ENCODE measurements at places on chromosomes 3 and 15.

DNA sequence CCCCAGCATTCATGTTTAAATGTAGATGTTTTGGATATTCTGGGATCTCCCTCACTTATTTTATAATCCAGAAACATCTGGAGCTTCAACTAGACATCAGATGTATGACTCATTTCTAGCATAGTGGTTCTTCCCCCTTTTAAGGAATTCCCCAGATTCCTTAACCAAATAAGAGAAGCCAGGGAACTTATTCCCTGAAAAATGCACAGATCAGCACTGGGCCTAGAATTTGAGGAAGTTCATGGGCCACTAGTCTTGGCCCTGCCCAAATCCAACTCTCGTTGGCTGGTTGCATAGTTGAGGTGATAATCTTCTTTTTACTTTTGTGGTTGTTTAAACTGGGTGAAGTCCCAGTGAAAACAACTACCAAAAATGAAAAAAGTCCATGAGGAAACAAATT lies 20.4 kb downstream of the RARRES1 start:
- DNase-seq, result no peak

DNA sequence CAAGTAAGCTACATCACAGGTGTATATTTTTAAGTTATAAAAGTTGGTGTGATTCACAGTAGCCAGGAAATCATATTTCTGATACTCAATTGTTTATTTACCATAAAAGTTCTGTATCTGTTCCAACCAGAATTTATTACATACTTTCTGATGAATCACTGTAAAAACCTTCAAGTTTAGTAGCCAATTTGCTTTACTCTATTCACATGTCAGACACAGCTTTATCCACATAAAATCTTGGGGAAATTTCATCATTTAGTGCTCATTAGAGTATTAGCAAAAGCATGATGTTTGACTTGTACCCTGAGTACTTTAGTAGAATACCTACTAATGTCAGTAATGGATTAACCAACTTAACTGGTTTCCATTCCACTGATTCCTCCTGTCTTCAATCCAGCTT lies 249.8 kb downstream of the POLQ start:
- no peak for DNase-seq

DNA sequence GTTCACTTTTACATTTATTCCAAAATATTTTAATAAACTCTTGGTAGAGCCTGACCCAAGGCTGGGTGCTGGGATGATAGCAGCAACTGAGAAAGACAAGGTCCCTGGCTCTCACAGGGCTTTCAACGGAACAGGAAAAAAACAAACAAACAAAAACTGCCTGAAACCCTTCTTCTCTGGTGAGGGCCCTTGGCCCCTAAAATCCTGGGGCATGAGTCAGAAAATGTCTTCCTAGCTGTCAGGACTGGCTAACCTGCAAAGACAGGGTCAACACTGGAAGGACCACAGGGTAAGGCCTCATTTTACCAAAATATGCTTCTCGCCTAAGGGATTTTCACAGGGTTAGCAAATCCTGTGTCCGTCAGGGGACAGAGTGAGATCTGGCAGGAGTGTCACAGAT lies 45.7 kb upstream of the WNT5A start:
- DNase-seq, result no peak

GRCh38 chr15:57897870-57898269 lies 167.6 kb downstream of the ALDH1A2 start:
- DNase-seq, result no peak

- no peak for DNase-seq
Measured at GRCh38 chr3:71854706-71855105, 69.8 kb upstream of the PROK2 start.

GRCh38 chr3:100782906-100783305 lies 73.6 kb downstream of the TFG start:
- no peak for DNase-seq

DNA sequence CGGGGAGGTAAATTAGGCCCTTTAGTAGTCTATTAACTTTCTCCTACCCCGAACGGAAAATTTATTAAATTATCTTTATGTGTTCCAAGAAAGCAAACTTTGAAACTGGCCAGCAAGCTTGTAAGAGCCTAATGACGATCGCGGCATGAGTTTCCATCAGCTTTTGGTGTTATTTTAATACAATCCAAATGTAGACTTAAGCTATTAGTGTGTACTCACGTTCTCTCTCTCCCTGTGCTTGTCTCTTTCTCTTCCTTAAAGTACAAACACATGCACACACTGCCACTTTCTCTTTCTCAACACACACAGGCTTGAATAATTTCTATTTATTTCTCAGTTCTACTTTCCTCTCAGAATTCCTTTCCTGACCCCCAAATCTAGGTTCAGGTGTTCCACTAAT lies 108.8 kb upstream of the MME start:
- no peak for DNase-seq

GRCh38 chr3:58084788-58085543 lies 76.7 kb downstream of the FLNB start:
- no peak for DNase-seq

DNA sequence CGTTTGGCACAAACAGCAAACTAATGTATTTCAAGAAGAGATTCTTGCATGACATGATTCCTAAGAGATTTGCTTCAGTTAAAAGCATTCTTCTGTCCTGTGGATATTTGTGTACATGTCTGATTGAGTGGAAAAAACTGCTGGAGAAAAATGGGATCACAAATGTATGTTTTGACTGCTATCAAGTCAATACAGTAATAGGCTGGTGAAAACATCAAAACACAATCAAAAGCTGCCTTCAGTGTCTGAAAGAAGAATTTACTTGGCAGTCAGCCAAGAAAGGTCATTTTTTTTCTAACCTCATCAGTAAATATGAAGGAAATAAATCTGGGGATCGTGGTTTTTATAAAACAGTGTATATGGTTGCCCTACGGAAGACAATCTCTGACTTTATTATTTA lies 1214.8 kb downstream of the NSUN3 start:
- no peak for DNase-seq

- no peak for DNase-seq
Measured at GRCh38 chr3:192130534-192131132, 596.7 kb downstream of the FGF12 start.

DNA sequence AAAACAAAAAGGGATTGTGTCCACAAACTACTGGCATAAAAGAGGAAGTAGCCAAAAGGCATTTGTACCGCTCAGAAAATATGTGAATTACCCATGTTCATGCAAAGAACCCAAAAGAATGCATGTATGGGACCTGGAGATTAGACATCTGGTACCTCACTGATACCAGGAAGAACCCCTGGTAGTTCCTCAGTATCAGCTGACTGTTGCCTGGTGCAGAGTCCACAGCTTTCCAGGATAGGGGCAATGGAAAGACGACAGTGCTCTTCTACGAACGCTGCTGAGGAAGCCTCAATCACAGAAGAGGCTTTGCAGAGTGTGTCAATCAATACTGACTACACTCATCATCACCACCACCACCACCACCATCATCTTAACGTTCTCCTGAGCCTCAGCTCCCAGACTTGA lies 63.3 kb downstream of the ATP8B4 start:
- no peak for DNase-seq

- no peak for DNase-seq
Measured at GRCh38 chr15:54250326-54250725, 272.1 kb downstream of the UNC13C start.

DNA sequence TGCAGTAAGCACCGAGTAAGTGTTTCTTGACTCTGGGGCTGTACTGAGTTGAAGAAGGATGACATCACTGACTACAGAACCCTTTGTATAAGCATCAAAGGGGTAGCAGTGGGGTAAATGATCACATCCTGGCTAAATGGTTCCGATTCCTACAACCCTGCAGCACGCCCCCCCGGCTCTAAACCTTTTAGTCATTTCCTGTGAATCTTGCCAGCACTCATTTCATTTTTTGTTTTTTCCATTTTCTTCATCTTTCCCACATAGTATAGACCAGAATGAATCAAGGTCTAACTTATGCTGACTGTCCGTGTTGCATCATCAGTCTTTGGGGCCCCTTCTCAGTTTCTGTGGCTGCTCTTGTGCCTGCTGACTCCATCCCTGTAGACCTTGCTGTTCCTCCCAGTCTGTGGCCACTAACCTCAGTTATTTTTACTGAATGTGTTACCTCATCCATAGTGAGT lies 383.1 kb upstream of the TPRG1 start:
- DNase-seq, result peak; percentile 12

DNA sequence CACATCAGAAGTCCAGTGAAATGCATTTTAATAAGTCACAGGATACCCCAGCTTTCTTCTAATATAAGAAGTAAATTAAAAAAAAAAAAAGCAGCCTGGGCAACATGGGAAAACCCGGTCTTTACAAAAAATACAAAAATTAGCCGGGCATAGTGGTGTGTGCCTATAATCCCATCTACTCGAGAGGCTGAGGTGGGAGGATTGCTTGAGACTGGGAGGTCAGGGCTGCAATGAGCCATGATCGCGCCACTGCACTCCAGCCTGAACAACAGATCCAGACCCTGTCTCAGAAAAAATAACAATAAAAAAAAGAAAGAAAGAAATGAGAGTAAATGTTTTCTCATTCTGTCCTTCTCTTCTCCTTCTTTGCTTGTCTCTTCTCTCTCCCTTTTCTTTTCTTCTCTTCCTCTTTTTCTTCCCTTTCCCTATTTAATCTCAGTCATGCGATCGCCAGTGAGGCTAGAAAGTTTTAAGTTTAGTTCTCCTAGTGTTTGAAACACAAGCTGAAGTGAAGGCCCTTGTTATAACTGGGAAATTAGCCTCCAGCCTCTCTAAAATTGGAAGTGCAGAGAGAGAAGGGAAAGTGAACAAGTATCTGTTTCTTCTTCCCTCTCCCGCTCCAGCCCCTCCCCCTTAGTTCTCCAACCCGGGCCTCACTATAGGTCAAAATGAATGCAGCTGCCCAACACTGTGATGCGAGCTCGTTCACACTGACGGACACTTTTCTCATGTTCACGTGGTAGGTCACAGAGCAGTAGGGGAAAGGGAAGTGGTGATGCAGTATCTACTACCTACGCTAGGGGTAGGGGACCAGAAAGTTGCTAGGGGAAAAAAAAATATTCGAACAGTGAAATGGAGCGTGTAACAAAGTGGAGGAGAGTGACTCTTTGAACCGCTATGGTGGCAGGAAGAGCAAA lies 23.5 kb upstream of the TSC22D2 start:
- no peak for DNase-seq

DNA sequence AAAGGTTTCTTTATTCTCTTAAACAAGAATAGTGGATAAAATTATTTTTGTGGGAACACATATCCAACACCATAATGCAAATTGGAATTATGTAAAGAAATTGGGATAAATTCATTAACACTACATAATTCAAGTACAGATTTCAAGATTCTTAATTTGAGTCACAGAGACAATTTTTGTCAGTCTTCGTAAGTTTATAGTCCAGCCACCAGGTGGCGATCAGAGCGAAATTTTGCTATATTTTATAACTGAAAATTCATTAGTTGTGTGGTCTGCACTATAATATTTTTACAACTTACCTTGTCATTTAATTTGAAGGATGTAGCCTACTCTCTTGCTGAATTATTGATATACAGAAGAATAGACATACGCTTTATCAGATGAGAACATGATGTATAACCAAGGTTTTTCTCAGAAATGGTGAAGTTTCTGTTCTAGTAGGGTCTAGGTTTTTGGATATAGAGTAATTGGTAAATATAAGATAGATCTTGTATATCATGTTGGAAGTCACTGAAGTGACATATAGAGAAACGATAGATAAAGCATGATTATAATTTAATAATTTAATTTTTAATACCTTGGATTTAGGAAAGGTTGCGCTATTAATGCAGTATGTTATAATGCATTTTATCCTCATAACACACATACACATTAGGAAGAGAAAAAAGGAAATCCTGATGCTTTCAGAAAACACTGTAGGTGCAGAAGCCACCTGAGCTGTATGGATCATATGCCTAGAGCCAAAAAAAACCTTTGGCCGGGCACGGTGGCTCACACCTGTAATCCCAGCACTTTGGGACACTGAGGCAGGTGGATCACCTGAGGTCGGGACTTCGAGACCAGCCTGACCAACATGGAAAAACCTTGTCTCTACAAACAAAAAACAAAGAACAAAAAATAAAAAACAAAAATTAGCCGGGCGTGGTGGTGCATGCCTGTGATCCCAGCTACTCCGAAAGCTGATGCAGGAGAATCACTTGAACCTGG lies 31.7 kb downstream of the PLSCR4 start:
- DNase-seq, result peak; percentile 20

- DNase-seq, result no peak
Measured at GRCh38 chr3:12916159-12916558, 74.8 kb upstream of the RPL32 start.

DNA sequence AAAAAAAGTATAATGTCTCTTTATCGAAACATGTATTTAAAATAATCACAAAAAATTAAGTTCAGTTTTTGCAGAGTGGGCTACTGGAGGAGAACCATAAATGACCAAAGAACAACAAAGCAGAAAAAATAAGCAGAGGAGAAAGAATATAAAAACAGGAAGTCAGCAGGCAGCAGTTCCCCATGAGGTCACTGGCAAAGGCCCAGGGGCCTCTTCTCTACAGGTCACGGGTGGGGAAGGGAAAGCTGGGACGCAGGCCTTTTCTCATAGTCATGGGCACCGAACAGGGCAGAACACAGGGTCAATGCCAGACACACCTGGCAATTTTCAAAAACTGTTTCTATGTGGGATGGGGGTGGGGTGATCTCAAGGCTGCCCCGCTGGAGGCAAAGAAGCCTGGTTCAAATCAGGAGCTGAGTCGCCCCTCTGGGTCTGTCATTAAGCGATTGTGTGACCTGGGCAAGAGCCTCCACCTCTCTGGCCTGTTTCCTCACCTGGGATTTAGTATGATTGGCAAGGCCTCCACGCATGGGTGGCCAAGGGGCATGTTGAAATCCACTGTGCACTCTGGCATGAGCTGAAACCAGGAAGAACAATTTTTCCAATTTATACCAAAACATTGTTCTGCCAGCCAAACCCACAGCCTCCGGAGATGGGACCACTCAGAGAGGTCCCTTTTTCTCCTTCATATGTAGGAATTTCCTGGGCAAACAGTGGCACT lies 43.8 kb upstream of the UACA start:
- no peak for DNase-seq

DNA sequence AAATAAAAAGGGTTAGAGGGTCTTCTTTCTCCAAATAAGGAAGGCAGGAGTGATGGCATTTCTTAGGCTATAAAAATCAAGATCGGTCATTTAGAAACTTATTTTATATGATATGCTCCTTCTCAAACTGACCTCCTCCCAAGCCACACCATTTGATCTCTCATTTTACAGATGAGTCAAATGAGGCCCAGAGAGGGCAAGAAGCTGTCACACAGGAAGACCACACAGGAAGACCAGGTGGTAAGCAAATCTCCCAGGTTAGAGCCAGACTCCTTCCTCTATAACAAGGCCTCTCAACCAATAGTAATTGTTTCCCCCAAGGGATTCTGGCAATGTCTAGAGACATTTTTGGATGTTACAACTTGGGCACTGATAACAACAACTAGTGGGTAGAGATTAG lies 13.8 kb downstream of the TLE3 start:
- DNase-seq, result no peak

GRCh38 chr3:4509043-4509442 lies 15.9 kb downstream of the ITPR1 start:
- DNase-seq, result no peak

- no peak for DNase-seq
Measured at GRCh38 chr3:12970684-12971083, 102.5 kb downstream of the IQSEC1 start.

GRCh38 chr3:51974963-51975851 lies at the start of gene ABHD14A:
Gene ABHD14A (plus strand): TSS chr3:51975064. CDS start chr3:51975136, 72 bp downstream.
- peak; percentile 64 for DNase-seq

All from activated naive CD4-positive, alpha-beta T cell (primary cell).